ENCODE measurements at places on chromosomes 7 and 10. TPM values are rescaled to one million over a fixed set of nuclear protein-coding genes. Genes with fewer than 3 reads are reported as not detected.

HOXA11 gene
- 6.1 TPM for total RNA-seq

CNTNAP2 gene
- 1.3 TPM for total RNA-seq

MAT1A gene
- total RNA-seq, result 0.13 TPM

MNX1 gene
- not detected for total RNA-seq

DNA sequence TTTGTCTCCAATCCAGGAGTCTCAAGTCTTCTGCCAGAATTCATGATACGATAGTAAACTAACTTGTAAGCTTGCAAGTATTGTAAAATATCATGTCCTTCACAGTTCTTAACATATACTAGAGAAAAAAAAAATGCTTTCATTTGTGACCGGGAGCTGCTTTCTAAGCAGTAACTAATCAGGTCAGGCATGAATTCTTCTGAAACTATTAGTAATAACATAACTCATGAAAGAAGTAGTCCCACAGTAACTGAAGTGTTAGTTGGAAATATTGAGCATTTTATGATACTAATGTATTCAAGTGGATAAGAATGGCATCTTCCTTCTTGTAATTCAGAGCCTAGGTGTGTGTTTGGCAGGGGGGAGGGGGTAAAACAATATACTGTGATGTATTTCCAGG is 665.6 kb downstream of the DNAJB9 start:
- no peak for DNase-seq

- DNase-seq, result no peak
Measured at GRCh38 chr10:101299211-101299610, 54.8 kb upstream of the BTRC start.

DNA sequence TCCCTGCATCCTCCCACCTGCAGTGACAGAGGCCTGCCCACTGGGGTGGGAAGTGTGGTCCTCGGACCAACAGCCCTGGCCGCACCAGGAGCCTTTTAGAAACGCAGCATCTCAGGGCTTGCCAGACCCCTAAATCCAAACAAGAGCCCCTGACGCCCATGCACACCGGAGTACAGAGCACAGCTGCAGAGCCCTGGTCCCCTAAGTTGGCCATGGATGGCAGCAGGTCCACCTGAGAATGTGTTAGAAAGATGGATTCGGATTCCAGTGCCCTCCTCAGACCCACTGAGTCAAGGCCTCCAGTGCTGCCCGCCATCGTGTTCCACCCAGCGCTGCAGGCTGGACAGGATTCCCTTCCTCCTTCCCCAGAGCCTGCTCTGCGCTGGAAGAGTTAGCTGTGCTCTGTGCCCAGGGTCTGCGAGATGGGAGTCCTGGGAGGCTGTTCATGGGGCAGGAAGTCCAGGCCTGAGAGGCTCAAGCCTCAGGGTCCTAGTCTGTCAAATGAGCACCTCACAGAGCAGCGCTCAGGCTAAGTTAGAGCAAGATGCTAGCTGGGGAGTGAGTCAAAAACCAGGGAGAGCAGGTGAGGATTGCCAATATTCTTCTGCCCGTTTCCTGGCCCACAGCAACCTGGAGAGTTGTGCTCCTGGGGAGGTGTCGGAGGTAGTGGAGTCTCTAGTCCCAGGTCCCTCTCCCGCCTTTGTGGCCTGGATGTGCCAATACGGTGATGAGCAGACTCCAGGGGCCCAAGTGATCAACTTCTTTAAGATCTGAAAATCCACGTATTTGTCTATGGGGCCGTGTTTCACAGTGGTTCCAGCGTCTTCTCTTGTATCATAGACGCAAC is 95.9 kb upstream of the GPR26 start:
- DNase-seq, result peak; percentile 79

DNA sequence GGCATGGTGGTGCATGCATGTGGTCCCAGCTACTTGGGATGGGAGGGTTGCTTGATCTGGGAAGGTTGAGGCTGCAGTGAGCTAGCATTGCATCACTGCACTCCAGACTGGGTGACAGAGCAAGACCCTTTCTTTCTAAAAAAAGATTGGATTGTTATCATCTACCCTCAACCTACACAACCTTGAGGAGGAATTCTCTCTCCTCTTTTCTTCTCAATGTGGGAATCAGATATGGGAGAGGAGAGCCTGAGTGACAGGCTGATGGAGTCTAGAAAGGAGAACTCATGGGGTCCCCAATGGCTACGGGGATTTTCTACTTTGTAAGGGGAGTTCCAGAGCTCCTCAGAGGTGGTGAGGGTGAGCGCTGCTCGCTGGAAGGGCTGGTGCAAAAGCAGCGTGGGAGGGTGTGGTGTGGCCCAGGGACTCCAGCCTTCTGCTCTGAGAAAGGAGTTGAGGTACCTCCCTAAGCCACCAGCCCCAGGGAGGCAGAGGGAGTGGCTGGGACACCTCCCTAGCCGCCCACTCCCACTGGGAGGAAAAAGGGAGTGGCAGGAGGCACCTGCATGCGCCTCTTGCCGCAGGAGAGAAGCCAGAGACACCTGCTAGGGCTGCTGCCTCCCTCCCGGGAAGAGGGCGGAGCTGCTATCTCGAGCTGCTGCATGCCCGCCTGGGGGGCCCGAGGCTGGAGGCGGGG is 48.4 kb downstream of the GATA3 start:
- no peak for DNase-seq

GRCh38 chr10:43375401-43376020 is 4.1 kb downstream of the FXYD4 start:
- DNase-seq, result no peak

DNA sequence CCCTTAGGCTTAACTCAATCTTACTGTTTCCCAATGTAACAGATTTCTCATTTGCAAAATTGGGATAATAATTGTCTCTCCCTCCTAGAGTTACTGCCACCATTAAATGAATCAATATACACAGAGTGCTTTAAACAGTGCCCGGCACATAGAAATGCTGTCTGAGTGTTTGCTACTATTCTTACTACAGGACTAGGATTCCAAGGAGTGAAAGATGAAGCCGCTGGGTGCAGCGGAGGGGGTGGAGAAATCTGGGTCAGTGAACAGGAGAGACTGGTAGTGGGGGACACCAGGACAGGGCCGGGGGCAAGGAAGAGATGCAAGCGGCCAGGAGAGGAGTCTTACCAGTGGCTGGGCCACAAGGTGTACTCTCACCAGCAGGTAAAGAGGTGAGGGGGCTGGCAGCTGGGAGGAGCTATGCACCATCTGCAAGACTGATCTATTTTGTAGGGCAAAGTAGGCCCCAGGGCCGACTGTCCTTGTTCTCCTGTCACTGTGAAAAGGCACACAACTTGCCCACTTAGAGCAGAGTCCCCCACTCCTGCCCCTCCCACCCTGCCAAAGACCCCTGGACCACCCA is 18.5 kb upstream of the PRRT4 start:
- no peak for DNase-seq

GRCh38 chr7:105636982-105637381 is 55.7 kb upstream of the EFCAB10 start:
- no peak for DNase-seq

DNA sequence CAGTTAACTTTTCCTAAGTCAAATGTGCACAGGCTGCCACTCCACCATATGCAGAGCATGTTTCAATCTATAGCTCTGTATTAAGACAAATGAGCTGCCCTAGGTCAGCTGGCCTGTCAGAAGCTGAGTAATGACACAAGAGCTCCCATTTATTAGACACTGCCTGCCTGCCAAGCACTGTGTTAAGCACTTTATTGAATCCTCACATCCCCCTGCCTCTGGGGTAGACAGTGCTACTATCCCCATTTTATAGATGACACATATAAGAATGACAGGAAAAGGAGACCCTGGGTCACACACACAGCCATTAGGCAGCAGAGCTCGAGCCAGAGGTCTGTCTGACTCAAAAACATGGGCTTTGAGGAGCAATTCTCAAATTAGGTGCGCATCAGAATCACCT is 179.8 kb upstream of the PDE1C start:
- no peak for DNase-seq

GRCh38 chr10:89062861-89063260 is 72.3 kb downstream of the FAS start:
- DNase-seq, result no peak

- no peak for DNase-seq
Measured at GRCh38 chr7:20146451-20146850, 70.7 kb downstream of the MACC1 start.

DNA sequence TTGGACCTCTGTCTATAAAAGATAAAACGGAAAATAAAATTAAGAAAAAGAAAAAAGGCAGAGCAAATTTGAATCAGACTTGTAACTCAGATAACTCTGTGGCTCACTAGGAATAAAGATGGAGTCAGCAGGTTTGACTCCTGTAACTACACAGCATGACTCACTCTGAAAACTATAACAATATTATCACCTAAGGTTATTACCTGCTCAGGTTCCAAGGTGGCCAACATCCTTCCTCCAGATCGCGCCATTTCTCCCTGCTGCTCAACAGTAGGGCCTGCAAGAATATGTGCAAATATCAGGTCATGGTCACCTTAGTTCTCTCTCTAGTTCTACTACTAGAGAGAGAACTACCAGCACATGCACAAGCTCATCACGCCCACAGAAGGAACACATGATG is 30.0 kb downstream of the ALDH18A1 start:
- DNase-seq, result no peak

DNA sequence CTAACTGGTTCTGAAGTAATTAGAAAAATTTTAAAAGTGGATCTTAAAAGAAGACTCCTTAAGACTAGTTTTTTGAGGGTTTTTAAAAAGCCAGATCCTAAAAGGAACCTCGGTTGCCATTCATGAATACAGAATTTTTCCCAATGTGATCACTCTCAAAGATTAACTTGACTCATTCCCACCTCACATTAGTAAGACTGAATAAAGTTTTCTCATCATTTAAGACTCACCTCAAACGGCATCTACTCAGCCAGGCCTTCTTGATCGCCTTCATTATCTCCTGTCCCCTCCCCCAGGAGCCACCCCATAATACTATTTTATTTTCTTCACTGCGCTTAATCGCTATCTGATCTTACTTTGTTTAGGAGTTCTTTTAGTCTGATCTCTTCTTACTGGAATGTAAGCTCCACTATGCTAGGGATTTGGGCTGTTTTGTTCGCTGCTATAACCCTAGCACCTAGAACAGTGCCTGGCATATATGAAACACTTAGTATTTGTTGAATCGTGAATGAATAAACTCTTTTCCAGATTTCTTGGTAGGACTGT is 55.9 kb upstream of the PCGF5 start:
- no peak for DNase-seq
